Lower leg skin (tissue), 4 donors: ENCODE measurements at places on chromosomes 2 and 18.

DNA sequence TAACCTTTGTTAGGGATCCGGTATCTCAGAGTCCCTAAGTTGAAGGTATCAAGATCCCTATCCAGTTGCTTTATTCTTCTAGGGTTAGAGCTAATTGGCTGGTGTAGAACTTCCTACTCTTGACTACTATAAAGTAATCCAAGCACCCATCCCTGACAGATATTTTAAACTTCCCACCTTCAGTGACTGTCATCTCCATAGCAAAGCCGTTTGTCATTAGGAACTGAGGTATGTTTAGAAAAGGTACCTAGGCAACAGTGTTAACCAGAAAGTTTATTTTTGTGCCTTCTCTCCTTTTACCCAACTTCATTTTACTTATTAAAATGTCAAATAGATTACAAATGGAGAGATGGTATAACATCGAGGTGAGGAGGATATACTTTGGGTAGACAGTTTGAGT is 4.5 kb downstream of the FAM117B start:
- no peak for DNase-seq

DNA sequence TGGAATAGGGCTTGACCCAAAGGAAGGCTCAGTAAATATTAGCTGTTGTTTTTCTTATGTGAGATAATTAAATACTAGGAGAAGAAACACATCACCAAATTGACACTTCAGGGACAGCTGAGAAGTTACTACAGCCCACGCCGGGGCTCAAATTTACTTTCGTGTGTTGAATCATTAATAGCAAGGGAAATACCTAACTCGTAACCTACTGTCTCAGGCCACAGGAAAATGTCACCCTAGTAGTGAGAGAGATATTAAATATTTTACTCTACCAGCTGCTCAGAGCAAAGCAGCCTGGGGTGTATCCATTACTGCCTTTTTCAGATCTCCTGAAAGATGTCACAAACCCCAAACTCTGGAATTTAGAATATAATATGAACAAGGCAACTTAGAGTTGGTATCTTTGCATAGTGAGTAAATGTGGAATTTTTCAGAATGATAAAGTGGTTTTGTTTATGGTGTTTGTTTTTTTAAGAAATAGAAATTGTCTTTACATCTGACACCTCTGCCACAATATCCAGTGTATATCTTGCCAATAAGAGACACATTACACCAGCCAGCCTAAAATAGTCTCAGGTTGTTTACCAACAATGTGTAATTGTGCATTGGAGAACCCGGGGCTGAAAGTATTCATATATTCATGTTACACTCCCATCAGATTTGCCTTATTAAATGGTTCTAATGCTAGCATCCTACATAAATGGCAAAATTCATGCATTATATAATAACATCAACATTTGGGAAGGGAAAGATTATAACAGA is 48.4 kb downstream of the ATP8B1 start:
- no peak for DNase-seq

DNA sequence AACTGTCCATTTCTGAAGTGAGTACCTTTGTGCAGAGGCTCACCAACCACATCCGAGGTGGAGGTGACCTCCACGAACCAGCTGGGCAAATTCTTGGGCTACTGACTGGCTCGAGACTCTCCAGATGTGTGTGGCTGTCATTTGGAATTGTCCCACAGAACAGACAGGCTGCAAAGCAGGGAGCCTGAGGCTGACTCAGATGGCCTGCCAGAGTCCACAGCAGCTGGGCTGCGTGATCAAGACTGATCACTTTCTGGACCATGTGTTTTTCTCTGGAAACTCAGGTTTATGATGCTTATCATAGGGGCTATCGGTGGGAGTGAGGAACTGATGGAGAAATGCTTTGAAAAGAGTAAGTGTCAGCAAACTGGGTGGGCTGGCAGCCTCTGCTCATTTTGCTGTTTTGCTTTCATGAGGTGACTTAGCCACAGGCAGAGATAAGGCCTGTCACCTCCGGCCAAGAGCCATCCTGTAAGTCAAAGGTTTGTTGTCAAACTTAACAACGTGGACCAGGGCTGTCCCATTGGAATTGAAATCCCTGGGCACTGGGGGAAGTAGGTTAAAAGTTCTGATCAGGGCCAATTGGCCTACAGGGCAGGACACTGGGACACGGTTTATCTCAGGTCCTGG is 120.4 kb downstream of the LIPG start:
- no peak for DNase-seq

GRCh38 chr2:180655393-180655792 is 325.0 kb upstream of the UBE2E3 start:
- no peak for DNase-seq

- no peak for DNase-seq
Measured at GRCh38 chr18:31454066-31454708, 6.6 kb downstream of the DSG3 start.

DNA sequence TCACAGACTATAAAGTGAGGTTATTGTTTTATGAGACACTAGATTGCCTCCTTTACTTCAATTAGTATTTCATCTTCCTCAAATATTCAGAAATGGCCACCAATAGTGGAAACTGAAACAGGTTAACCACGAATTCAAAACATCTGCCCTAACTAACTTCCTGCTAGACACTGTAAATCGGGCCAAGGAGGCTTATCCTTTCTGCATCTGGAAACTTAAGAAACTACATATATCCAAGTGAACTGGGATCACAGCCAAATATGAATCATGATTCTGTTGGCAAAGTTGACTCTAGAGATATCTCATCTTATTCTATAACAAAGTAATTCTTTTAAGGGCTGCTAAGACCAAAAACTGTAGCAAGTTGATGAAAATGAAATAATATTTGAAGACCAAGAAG is 136.6 kb upstream of the ZC3H15 start:
- no peak for DNase-seq

DNA sequence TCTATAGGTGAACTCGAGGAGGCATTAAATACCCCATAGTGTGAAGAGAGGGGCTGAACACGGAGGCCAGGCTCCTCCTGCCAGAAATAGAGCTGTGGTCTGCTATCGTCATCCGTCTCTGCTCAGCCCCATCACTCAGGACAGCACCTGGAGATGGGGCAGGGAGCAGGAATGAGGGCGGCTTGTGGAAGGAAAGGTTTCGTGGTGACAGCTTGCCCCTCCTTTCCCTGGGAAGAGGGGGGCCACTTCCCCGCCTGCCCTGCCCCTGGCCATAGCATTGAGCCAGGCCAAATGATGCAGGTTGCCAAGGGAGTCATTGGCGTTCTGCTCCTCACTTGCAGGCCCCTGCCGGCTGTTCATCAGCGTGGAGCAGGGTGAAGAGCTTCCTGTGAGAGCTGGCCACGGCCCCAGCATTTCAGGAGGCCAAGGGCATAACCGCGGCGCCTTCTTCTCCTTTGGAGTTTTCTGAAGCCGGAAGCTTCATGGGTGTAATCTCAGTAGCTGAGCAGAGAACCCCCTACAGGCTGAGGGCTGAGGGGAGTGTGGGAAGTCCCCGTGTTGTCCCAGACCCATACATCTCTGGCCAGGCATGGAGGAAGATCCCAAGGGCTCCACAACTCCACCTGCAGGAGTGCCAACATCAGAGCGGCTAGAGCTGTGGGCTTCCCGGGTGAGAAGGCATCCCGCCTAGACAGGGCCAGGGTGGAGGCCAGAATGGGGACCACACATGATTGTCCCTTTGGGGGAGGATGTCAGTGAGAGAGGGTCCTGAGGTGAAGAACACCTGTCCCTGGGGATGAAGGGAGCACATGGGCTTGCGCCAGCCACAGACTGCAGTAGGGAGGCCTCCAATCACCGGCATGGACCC is 112.5 kb upstream of the GLI2 start:
- no peak for DNase-seq

- no peak for DNase-seq
Measured at GRCh38 chr18:48629730-48630324, 91.0 kb downstream of the CTIF start.

DNA sequence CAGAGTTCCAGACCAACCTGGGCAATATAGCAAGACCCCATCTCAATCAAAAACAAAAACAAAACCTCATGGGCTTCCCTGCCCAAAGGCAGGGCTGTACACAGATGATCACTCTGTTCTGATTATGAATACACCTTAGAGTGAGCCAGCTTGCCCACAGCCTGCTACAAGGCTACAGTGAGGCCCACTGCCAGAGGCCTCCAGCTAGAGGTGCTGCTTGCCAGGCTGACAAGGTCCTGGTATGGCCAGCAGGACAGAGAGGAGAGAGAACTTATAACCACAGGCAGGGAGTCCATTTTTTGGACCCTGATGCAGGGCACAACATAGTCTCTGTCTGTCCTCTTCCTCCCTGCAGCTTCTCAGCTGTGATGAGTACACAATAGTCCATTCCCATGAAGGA is 41.5 kb downstream of the KANSL3 start:
- DNase-seq: no peak

DNA sequence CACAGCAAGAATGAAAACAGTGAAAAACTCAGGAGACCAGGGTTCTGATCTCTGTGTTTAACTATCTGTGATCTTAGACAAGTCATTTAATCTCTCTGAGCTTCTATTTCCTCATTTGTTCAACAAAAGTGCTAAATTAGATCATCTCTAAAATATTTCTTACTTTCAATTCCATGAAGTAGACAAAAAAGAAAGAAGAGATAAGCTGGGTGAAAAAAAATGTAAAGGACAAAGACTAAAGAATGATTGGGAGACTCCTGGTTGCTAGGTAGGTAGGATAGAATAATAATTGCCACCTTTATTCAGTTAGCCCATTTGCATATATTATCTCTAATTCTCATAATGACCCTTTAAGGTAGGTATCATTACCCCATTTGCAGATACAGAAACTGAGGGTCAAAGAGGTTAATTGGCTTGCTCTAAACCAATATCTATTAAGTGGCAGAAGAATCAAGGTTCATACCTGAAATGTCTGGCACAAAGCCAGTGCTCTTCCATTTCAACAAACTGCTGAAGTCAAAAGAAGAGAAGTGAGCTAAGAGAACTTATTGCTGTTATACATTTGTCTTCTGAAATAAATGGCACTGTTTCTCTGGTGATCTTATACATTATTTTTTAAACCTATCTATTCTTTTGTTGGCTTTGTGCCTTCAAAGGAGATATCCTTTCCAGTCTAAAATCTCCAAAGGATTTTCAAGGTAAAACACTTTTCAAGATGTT is 141.7 kb downstream of the OTX1 start:
- DNase-seq: no peak

DNA sequence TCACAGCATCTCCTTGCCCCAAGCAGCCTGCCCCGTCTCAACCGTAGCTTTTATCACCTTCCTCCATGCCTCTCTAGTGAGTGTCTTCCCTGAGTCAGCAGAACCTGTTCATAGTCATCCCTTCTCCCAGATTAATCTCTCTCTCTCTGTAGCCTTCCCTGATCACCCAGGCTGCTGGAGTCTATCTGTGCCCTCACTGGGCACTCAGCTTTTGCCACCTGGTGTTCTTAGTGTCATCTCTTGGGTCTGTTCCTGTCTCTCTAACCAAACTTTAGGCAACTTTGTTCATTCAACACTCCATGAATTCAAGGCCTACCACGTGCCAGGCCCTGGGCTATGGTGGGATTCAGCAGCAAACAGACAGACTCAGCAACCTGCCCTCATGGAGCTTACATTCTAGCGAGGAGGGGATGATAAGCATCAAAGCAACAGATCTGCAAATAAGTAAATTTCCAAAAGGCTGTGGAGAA is 159.1 kb downstream of the SMAD7 start:
- no peak for DNase-seq
